ENCODE measurements at places on chromosomes 2 and 18. TPM values are rescaled to one million over a fixed set of nuclear protein-coding genes. Genes with fewer than 3 reads are reported as not detected.

DNA sequence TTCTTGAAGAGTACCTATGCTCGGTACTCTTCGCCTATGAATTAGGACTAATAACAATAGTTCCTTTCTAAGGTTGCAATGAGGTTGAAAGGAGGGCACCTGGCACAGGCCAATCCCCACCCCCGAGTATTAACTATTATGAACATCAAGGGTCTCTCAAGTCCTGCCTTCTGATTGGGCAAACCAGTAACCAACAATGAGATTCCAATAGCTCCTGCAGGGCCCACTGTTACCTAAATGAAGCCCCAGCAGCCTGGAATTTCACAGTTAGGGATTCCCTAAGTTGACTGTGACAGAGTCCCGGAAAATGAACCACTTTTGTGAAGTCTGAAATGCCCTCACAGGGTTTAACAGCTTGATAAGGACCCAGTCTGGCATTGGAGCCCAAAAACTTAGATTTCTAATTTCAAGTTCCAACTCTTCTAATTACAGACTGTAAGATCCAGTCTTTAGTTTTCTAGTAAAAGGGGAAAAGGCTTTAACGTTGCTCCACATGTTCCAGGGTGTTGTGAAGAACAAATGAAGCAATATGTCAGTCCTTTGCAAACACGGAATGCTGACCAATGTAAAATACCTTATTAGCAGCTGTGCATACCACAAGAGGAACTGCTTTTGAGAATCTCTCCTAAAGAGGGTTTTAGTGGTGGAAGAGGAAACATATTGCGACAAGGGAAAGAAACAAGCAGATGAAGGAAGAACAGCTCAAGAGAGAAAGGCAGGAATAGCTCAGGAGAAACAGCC lies 277.7 kb upstream of the MAP2 start:
- H3K4me3 ChIP-seq: no peak overlapping the region
- H3K27me3 ChIP-seq: no peaks in the 10 kb centered on the region
- no peaks in the 10 kb centered on the region for H3K36me3 ChIP-seq
- no peaks in the 10 kb centered on the region for H3K4me1 ChIP-seq

DNA sequence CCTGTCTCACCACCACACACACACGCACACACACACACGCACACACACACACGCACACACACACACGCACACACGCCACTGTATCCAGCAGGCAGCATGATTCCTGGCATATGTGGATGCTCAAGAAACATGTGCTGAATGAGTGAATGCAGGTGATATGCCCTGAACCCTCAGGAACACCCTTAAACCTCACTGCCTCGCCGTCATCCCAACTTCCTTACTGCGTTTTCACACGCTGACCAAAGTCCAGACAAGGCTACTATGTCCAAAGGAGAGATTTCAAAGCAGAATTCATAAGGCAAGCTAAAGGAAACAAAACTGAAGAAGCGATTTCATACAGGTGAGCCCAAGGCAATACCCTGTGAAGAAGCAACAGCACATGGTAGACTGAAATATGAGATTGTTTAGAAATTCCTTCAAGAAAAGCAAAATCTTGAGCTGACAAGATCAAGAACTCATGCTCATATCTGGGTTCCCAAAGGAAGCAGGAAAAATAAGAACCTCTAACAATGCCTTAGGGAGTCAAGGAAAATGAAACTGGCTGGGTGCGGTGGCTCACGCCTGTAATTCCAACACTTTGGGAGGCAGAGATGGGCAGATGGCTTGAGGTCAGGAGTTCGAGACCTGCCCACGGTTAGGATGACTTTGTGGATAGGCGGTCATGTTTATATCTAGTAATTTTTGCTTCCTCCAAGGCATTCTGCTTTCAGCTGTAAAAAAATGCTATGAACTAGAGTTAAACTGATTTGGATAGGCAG lies 69.1 kb downstream of the TNFRSF11A start:
- no peaks in the 10 kb centered on the region for H3K36me3 ChIP-seq
- DNase-seq: no peak

The RAB27B gene
- total RNA-seq: 0.23 TPM

The TMEFF2 gene
- total RNA-seq: not detected

The FAM237A gene
- total RNA-seq: not detected

DNA sequence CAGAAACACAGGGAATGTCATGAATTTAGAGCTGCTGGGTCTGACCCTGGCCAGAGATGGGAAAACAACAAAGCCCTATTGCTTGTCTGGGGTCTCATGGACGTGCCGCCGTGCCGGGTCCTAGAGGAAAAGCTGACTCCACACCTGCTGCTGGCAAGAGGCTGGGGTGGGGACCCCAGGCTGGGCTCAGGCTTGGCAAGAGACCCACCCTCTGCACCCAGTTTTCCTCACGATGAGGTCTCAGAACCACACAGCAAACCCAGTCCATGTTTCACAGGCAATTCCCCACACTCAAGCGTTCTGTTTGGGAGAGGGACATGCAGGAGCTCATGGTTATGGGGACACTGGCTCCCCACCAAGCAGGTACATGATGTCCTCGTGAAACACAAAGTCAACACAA lies 367.3 kb upstream of the SALL3 start:
- no peak for DNase-seq
- H3K4me3 ChIP-seq: no peak overlapping the region
- H3K36me3 ChIP-seq: no peaks in the 10 kb centered on the region
- H3K27me3 ChIP-seq: no peaks in the 10 kb centered on the region

DNA sequence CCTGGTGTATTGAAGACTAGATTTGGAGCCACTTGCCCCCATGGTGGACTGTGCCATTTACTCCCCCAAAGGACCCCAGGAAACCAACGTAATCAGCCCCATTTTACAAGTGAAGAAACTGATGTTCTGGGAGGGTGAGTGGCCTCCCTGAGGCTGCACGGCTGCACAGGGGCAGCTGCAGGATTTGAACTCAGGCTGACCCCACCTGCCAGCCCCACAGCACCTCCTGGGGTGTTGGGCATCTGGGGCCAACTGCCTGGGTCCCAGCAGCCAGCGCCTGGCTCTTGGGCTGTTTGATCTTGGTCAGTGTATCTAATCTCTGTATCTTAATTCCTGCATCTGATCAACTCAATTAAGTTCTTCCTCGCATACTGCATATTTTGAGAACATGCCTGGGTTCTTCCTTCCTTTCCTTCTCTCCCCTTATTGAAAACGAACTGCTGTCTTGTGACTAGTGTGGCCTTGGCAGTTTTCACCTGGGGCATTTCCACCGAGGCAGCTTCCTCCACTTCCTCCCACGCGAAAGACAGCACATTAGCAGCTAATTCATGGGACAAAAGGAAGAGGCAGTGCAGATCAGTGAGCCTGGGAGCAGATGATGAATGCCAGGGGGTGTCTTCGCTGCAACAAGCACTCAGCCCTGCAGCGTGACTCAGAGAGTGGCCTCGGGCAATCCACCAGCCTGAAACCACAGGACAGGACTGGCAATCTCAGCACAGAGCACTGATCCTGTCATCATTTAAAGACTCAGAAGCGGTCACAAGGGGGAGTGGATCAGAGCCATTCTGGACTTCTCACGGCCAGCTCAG lies 184.1 kb upstream of the RAB12 start:
- H3K36me3 ChIP-seq: no peaks in the 10 kb centered on the region
- H3K4me3 ChIP-seq: no peak overlapping the region
- H3K4me1 ChIP-seq: no peaks in the 10 kb centered on the region
- no peak overlapping the region for H3K27ac ChIP-seq
- no peak for DNase-seq

The KCNG2 gene
- total RNA-seq: not detected

The AOX1 gene
- total RNA-seq: 46.0 TPM

DNA sequence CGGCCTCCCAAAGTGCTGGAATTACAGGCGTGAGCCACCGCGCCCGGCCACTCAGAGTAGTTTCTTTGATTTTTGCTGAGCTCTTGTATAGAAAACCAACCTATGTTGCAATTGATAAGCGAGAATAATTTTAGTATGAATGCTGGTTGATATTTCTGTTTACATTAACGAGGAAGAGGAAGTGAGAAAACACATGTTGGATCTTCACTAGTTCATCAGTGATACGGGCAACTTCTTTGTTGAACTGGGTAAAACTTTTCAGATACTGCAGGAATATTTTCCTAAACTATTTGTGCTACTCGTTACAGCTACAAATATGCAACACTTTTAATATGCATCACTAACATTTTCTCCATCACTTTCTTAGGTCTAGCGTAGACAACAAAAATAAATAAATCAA lies 67.9 kb upstream of the SLC25A52 start:
- H3K27me3 ChIP-seq: no peaks in the 10 kb centered on the region
- no peaks in the 10 kb centered on the region for H3K4me1 ChIP-seq
- no peak overlapping the region for H3K4me3 ChIP-seq
- no peak for DNase-seq
- no peak overlapping the region for H3K27ac ChIP-seq
- H3K36me3 ChIP-seq: no peaks in the 10 kb centered on the region

- no peaks in the 10 kb centered on the region for H3K4me1 ChIP-seq
- no peak overlapping the region for H3K27ac ChIP-seq
- H3K4me3 ChIP-seq: no peak overlapping the region
- no peaks in the 10 kb centered on the region for H3K36me3 ChIP-seq
- H3K27me3 ChIP-seq: no peaks in the 10 kb centered on the region
These were observed 16.4 kb downstream of the ALPK2 start for GRCh38 chr18:58612315-58613055.

All from ovary (tissue), 10 donors.